ENCODE measurements at places on chromosomes 12 and 14.

GRCh38 chr12:131643631-131644452 lies 67.0 kb upstream of the SFSWAP start:
- no peak for DNase-seq

DNA sequence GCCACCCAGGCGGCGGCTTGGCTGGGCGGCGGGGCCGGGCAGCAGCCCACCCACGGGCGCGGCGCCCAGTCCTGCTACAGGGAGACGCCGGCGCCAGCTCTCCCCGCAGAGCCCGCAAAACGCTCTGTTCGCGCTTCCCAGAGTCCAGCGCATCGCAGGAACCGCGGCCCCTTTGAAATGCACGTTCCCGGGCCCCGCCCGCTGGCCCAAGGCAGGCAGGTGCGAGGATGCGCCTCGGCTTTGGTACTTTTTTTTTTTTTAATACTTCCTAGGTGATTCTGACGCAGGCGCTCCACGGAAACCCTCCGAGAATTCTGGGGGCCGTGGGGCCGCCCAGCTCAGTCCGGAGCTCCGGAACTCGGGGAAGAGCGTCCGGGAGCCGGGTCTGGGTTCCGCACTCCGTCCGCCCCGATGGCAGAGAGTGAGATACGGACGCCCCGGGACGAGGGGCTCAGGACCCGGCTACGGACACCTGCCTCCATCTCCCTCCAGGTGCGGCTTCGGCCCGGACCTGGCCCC lies 483 bp downstream of the POC1B start:
- peak; percentile 41 for DNase-seq

GRCh38 chr14:89085231-89085731 lies 260.8 kb downstream of the TTC8 start:
- no peak for DNase-seq

DNA sequence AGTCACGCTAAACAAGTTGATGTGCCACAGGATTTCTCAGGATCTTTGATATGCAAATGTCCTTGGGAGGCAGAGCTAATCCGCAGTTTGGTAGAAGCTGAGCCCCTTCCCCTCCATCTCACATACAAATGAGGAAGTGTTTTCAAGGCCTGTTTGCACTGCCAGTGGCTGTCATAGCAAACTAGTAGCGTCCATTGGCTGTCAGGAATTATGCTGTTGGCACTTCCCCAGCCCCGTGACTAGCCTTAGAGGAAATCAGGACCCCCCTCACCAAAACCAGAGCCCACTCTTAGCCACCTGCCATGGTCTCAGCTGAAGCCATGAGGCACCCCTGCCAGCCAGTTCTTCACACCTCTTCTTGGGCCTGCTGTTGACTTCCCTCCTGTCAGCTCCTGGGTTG lies 253.9 kb downstream of the CACNA1C start:
- no peak for DNase-seq
